Progenitor cell of endocrine pancreas (in vitro differentiated cells): ENCODE measurements at places on chromosomes 6 and 20.

DNA sequence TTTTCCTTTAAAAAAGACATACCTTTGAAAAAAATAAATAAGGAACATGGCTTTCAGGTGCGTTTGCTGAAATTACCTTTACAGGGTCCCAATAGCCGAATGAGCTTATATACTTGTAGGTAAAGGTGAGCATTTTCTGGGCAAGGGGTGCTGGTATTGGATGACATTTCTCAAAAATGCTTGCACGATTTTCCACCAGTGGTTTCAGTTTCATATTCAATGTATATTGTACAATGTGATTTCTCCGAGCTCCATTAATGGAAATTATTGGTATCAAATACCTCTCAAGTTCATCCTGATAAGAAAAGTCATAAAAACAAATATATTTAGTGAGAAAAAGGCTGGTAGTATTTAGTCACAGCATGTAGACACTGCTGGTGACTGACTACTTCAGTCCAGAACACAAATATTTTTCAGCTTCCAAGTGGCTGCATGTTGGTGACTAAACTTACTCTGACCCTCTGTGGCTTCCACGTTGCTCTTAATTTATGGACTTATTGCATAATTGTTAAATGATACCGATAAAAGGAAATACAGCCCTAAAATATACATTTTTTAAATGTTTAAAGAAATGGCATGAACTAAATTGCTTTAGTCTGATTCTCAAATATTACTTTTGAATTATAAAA lies 32.9 kb upstream of the ZBTB24 start:
- H3K36me3 ChIP-seq = no peaks in the 10 kb centered on the region
- H3K4me3 ChIP-seq = no peak overlapping the region
- no peak for DNase-seq
- no peaks in the 10 kb centered on the region for H3K27me3 ChIP-seq
- H3K4me1 ChIP-seq = peaks cover 2% of the 10 kb centered on the region

- no peaks in the 10 kb centered on the region for H3K36me3 ChIP-seq
- DNase-seq = no peak
- no peak overlapping the region for H3K4me3 ChIP-seq
- H3K4me1 ChIP-seq = no peaks in the 10 kb centered on the region
Measured at GRCh38 chr6:18444111-18444510, 57.0 kb downstream of the RNF144B start.

- H3K27ac ChIP-seq = no peak overlapping the region
- H3K4me1 ChIP-seq = peaks cover 7% of the 10 kb centered on the region
- no peaks in the 10 kb centered on the region for H3K36me3 ChIP-seq
- H3K27me3 ChIP-seq = peaks cover 25% of the 10 kb centered on the region
- H3K4me3 ChIP-seq = no peak overlapping the region
Measured at GRCh38 chr6:166958926-166959861, 2.8 kb upstream of the RNASET2 start.

- peaks cover 11% of the 10 kb centered on the region for H3K4me1 ChIP-seq
- no peaks in the 10 kb centered on the region for H3K27me3 ChIP-seq
- no peak for DNase-seq
- H3K4me3 ChIP-seq = no peak overlapping the region
Measured at GRCh38 chr6:28929887-28930620, 6.3 kb upstream of the TRIM27 start.

GRCh38 chr6:186340-186965 lies 105.8 kb upstream of the DUSP22 start:
- H3K27me3 ChIP-seq = no peaks in the 10 kb centered on the region
- no peaks in the 10 kb centered on the region for H3K36me3 ChIP-seq
- H3K4me3 ChIP-seq = no peak overlapping the region
- peaks cover 20% of the 10 kb centered on the region for H3K4me1 ChIP-seq

GRCh38 chr20:62241506-62241905 lies 3.2 kb downstream of the OSBPL2 start:
- peaks cover 11% of the 10 kb centered on the region for H3K36me3 ChIP-seq
- DNase-seq = no peak
- no peaks in the 10 kb centered on the region for H3K27me3 ChIP-seq

GRCh38 chr6:67336014-67336413 lies 1299.1 kb upstream of the ADGRB3 start:
- no peak overlapping the region for H3K4me3 ChIP-seq
- H3K27ac ChIP-seq = no peak overlapping the region
- DNase-seq = no peak
- no peaks in the 10 kb centered on the region for H3K36me3 ChIP-seq
- no peaks in the 10 kb centered on the region for H3K4me1 ChIP-seq
- H3K27me3 ChIP-seq = no peaks in the 10 kb centered on the region

DNA sequence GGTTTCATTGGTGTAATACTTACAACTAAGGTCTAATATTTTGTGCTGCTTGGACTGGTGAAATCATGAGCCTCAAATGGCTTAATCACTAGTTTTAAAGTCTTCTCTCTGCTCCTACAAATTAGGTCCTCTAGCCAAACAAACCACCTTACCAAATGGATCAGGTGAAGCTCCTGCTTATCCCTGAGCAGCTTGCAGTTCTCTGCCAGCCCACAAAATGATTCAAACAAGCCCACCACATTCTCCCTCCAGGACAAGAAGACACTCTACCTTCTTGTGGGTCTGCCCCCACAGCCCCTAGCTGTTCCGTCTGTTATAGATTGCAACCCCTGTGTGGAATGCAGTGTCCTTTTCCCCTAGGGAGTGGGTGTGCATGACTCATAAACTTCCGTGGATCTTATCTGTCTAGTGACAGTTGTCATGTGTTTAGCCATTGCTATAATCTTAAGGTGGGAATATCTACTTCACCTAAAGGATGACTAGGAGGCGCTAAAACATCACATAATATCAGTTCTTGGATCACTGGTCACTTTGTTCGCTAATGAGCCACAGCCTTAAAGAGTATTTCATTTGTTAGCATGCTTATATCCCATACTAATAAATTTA lies 940.5 kb upstream of the MANEA start:
- H3K36me3 ChIP-seq = no peaks in the 10 kb centered on the region
- H3K4me1 ChIP-seq = no peaks in the 10 kb centered on the region
- no peak for DNase-seq
- no peak overlapping the region for H3K4me3 ChIP-seq
- no peaks in the 10 kb centered on the region for H3K27me3 ChIP-seq
- H3K27ac ChIP-seq = no peak overlapping the region

- no peak overlapping the region for H3K4me3 ChIP-seq
- H3K27ac ChIP-seq = no peak overlapping the region
- no peak for DNase-seq
- no peaks in the 10 kb centered on the region for H3K4me1 ChIP-seq
Measured at GRCh38 chr6:32886681-32887383, 32.8 kb downstream of the PSMB9 start.

DNA sequence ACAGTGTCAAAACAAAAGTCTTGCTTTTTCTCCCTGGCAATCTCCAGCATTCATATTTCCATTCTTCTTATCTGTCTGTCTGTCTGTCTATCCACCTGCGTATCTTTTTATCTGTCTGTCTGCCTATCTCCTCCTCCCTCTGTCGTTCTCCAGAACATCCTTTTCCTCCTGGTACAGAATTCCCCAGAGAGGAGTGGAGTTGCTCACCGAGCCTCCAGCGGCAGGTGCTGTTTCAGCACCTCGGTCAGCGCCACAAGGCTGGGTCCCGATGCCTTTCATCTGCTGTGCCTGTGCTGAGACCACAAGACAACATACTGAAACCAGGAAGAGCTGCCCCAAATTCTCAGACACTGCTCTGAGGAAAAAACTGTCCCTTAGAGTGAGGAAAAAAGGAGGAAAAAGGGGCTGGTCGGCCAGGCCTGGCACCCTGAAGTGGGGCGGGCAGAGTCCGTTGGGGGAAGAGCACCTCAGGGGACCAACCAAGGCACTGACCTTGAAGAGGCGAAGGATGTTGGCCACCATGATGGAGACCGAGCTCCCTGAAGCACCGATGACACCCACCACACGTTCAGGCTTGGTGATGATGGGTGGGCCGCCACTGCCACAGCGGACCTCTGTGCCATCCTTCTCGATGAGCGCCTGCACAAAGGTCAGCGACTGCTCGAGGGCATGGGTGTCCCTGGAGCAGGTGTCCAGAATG lies 13.3 kb downstream of the GRM4 start:
- peak; percentile 71 for DNase-seq
- H3K4me1 ChIP-seq = no peaks in the 10 kb centered on the region
- H3K4me3 ChIP-seq = no peak overlapping the region
- peaks cover 35% of the 10 kb centered on the region for H3K27me3 ChIP-seq

DNA sequence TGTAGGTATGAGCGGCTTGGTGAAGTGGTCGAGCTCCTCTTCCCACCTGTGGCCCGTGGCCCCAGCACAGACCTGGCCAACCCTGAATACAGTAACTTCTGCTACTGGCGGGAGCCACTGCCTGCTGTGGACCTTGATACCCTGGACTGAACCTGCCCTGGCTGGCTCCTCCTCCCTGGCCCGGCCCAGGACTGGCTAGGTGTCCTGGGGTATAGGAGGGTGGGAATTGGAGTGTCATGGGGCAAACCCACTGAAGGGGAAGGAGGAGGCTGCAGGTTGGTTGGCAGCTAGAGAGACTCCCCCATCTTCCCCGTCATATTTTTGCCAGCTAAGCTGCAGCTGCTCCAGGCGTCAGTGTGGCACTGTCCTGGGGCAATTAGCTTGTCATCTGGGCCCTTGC lies 7.9 kb downstream of the EMILIN3 start:
- H3K27me3 ChIP-seq = no peaks in the 10 kb centered on the region
- no peaks in the 10 kb centered on the region for H3K4me1 ChIP-seq
- no peaks in the 10 kb centered on the region for H3K36me3 ChIP-seq
- DNase-seq = no peak
- no peak overlapping the region for H3K4me3 ChIP-seq

GRCh38 chr6:122696853-122697252 lies 82.7 kb upstream of the FABP7 start:
- H3K27me3 ChIP-seq = no peaks in the 10 kb centered on the region
- no peak for DNase-seq
- no peak overlapping the region for H3K4me3 ChIP-seq
- H3K36me3 ChIP-seq = no peaks in the 10 kb centered on the region
- peaks cover 13% of the 10 kb centered on the region for H3K4me1 ChIP-seq

DNA sequence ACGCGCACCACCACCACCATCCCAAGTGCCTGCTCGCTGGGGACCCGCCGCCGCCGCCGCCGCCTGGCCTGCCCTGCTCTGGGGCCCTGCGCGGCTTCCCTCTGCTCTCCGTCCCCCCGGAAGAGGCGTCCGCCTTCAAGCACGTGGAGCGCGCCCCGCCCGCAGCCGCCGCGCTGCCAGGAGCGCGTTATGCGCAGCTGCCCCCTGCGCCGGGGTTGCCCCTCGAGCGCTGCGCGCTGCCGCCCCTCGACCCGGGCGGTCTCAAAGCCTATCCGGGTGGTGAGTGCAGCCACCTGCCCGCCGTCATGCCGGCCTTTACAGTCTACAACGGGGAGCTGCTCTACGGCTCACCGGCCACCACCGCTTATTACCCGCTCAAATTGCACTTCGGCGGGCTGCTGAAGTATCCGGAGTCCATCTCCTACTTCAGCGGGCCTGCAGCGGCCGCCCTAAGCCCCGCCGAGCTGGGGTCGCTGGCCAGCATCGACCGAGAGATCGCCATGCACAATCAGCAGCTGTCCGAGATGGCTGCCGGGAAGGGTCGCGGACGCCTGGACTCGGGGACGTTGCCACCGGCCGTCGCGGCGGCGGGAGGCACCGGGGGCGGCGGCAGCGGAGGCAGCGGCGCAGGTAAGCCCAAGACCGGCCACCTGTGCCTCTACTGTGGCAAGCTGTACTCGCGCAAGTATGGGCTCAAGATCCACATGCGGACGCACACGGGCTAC lies 7.2 kb downstream of the PRDM13 start:
- H3K4me1 ChIP-seq = peaks cover 2% of the 10 kb centered on the region
- H3K36me3 ChIP-seq = no peaks in the 10 kb centered on the region
- DNase-seq = no peak
- H3K4me3 ChIP-seq = peak overlapping the region; percentile 60
- peaks cover 89% of the 10 kb centered on the region for H3K27me3 ChIP-seq
- H3K27ac ChIP-seq = no peak overlapping the region

GRCh38 chr6:27133281-27134227 lies 113.9 kb upstream of the PRSS16 start:
- H3K4me3 ChIP-seq = no peak overlapping the region
- peak; percentile 56 for DNase-seq
- no peaks in the 10 kb centered on the region for H3K36me3 ChIP-seq
- no peaks in the 10 kb centered on the region for H3K27me3 ChIP-seq
- H3K27ac ChIP-seq = no peak overlapping the region

DNA sequence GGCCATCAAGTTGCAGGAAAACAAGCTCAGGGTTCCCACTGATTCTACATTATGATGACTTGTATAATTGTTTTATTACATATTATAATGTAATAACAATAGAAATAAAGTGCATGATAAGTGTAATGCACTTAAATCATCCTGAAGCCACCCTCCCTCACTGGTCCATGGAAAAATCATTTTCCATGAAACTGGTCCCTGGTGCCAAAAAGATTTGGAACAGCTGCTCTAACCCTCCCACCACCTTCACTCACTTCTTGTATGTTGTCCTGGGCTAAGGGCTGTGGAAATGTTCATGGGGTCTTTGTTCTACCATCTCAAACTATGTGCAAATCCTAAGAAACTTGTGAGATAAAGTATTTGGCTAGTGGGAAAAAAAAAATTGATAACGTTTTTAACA lies 133.8 kb downstream of the LRRC1 start:
- H3K4me3 ChIP-seq = no peak overlapping the region
- no peak for DNase-seq
- H3K27ac ChIP-seq = no peak overlapping the region
- H3K4me1 ChIP-seq = peaks cover 8% of the 10 kb centered on the region

DNA sequence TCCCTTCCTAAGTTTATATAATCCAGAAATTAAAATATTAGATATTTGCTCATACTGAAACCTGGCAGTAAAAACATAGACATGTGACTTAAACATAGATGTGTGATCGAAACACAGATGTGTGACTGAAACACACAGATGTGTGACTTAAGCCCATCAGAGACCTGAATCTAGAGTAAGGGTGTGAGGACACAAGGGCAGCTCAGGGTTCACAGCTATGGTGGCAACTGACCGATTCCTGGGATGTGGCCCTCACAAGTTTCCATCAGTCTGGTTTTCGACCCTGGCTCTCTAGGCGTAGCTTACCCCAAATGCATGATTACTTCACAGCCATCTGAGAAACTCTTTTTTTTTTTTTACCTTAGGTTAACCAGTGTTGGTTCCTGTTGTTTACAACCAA lies 137.0 kb downstream of the NRN1 start:
- H3K27me3 ChIP-seq = peaks cover 4% of the 10 kb centered on the region
- no peaks in the 10 kb centered on the region for H3K36me3 ChIP-seq
- H3K4me3 ChIP-seq = no peak overlapping the region
- no peak for DNase-seq
- H3K4me1 ChIP-seq = peaks cover 7% of the 10 kb centered on the region

GRCh38 chr6:148700741-148701311 lies 46.0 kb upstream of the UST start:
- DNase-seq = no peak
- no peak overlapping the region for H3K4me3 ChIP-seq
- peaks cover 6% of the 10 kb centered on the region for H3K36me3 ChIP-seq
- H3K27ac ChIP-seq = no peak overlapping the region

- no peak overlapping the region for H3K4me3 ChIP-seq
- H3K4me1 ChIP-seq = no peaks in the 10 kb centered on the region
- H3K27ac ChIP-seq = no peak overlapping the region
- H3K27me3 ChIP-seq = peaks cover 14% of the 10 kb centered on the region
- no peaks in the 10 kb centered on the region for H3K36me3 ChIP-seq
Measured at GRCh38 chr6:1190366-1190765, 121.5 kb upstream of the FOXQ1 start.

GRCh38 chr6:36985417-36985807 lies 584 bp downstream of the MTCH1 start:
- H3K27ac ChIP-seq = no peak overlapping the region
- H3K4me1 ChIP-seq = peaks cover 17% of the 10 kb centered on the region
- H3K4me3 ChIP-seq = no peak overlapping the region
- DNase-seq = no peak
- H3K36me3 ChIP-seq = no peaks in the 10 kb centered on the region
